ENCODE measurements at places on chromosomes 12 and 14.

GRCh38 chr12:31732926-31733548, 4.2 kb upstream of the AMN1 start:
- no peak for DNase-seq

DNA sequence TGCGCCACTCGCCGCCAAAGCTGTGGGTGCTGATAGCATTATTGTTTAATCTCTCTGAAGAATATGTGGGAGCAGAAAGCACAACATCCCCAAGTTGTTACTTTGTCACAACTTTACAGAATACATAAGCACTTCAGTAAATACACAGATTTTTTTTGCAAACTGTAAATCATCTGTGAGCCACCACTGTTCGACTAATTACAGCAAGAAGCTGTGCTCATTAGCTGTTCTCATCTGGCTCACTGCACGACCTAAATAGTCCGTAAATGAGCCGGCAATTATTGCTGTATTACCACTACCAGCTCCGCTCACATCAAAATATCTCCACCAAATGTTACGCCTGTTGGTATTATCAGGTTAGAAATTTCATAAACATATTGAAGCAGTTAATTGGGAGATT, 228.9 kb upstream of the PRKD1 start:
- no peak for DNase-seq

- DNase-seq, result peak; percentile 27
Measured at GRCh38 chr12:53179687-53180219, 769 bp upstream of the ZNF740 start.

- no peak for DNase-seq
Measured at GRCh38 chr12:122921917-122922316, 26.0 kb upstream of the VPS37B start.

- no peak for DNase-seq
Measured at GRCh38 chr12:76781321-76781720, 17.4 kb downstream of the ZDHHC17 start.

DNA sequence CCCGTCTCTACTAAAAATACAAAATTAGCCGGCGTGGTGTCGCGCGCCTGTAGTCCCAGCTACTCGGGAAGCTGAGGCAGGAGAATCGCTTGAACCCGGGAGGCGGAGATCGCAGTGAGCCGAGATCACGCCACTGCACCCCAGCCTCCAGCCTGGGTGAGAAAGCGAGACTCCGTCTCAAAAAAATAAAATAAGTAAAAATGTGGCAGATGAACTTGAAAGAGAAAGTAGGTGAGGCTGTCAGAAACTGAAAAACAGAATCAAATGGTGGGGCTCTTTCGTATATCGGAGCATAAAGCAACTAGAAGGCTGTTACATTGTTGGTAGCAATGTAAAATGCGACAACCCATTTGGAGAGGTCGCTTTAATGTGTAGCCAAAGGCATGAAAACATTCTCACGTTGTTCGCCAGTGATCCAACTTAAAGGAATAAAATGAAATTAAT, 767 bp upstream of the CCNT1 start:
- DNase-seq, result peak; percentile 43

GRCh38 chr14:68969278-68970033, 9.6 kb downstream of the ACTN1 start:
- no peak for DNase-seq

DNA sequence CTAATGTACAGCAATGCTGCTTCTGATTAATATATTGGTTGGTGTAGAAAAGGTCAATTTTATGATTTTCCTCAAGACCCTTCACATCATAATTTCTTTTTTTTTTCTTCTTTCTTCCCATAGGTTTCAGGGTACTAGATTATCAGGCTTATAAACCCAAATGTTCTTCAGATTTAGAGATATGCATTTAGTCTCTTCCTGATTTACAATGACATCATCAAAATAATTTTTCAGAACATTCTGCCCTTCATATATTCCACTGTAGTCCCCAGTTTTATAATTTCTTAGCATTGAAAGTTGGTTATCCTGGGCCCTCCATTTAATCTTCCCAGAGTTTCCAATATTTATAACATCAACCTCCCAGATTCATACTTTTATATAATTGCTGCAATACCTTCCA, 226.7 kb upstream of the LRFN5 start:
- no peak for DNase-seq

- DNase-seq, result peak; percentile 27
Measured at GRCh38 chr14:21852061-21852664, 178.5 kb upstream of the OR4E1 start.

DNA sequence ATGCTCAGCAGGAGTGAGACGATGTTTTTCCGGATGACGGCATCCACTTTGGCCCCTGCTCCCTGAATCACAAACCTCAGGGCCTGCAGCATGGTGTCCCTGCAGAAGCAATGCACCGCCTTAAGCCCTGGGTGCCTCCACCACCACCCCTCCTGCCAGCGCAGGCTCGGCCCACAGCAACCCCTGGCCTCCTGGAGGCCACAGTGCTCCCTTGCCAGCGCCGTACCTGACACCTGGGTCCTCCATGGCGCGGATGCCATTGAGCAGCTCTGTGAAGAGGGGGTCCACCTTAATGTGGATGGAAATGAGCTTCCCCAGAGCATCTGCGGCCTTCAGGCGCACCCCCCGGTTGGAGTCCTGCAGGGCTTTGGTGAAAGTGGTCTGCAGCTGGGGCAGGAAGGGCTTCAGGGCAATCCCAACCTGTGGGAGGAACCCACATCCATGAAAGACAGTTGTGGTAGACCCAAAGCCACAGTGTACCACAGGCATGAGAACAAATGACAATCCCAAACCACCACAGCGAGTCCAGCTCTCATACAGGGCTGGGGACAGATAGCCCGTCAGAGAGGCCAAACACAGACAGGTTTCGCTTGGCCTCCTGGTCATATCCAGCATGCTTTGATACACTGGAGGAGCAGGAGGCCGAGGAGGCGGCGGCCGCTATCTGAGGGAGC, 17.9 kb upstream of the RAB35 start:
- no peak for DNase-seq

GRCh38 chr14:58633831-58634230, 3.9 kb upstream of the DACT1 start:
- DNase-seq, result no peak

Measured in inflammatory macrophage treated with lipopolysaccharide for 4 hours (primary cell).